Breast epithelium (tissue), 4 donors: ENCODE measurements at places on chromosomes 1 and 21. TPM values are rescaled to one million over a fixed set of nuclear protein-coding genes. Genes with fewer than 3 reads are reported as not detected.

DNA sequence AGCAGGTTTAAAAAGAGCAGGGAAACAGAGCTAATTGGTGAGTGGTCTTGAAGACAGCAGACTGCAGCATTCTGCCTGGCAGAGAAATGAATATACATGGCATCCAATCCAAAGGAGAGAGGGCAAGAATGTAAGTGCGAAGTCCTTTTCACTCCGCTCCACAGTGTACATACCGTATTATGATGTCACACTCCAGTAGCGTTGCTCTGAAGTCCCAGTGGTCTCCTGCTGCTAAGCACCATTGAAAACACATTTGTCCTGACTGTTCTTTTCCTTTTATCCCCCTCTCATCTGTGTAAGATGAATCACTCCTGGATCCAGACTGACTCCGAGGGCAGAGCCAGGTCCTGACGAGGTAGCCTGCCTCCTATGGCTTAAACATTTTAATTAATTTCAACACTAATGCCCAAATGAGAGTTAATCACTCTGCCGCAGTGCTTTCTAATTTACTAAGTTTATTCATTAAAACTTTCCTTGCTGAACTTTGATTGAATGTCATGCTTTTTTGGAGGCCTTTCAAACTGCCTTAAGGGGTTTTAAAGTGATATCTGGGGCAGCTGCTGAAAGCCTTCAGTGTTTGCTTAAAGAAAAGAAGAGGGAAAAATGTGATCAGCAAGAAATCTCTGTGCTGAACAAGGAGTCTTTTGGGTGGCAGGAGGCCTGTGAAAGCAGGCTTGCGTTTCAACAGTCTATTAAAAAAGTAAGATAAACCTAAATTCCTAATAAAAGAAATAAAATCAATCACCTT is 227.2 kb downstream of the ATG4C start:
- H3K36me3 ChIP-seq: no peaks in the 10 kb centered on the region
- H3K4me1 ChIP-seq: no peaks in the 10 kb centered on the region
- H3K27ac ChIP-seq: no peak overlapping the region

DNA sequence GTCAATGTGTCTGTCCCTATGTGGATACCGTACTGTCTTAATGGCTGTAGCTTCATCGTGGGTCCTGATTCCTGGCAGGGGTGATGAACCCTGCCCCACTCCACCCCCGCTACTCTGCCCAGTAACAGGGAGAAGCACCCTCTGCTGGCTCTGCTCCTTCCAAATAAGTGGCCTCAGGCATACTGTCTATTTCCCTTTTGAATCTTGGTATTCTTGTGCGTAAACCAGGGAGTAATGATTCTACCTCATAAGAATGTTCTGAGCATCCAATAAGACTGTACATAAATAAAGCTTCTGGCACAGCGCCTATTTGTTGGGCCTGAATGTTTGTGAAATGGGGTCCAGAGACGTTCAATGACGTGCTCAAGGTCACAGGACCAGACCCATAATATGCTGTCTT is 35.2 kb upstream of the CTPS1 start:
- peak; percentile 74 for DNase-seq
- peak overlapping the region; percentile 88 for H3K27ac ChIP-seq
- peaks cover 18% of the 10 kb centered on the region for H3K4me1 ChIP-seq
- H3K36me3 ChIP-seq: no peaks in the 10 kb centered on the region
- no peaks in the 10 kb centered on the region for H3K27me3 ChIP-seq

GRCh38 chr1:208421486-208421885 is 177.3 kb upstream of the PLXNA2 start:
- H3K36me3 ChIP-seq: no peaks in the 10 kb centered on the region
- no peak for DNase-seq
- no peaks in the 10 kb centered on the region for H3K27me3 ChIP-seq
- H3K4me3 ChIP-seq: no peak overlapping the region
- no peaks in the 10 kb centered on the region for H3K4me1 ChIP-seq

DNA sequence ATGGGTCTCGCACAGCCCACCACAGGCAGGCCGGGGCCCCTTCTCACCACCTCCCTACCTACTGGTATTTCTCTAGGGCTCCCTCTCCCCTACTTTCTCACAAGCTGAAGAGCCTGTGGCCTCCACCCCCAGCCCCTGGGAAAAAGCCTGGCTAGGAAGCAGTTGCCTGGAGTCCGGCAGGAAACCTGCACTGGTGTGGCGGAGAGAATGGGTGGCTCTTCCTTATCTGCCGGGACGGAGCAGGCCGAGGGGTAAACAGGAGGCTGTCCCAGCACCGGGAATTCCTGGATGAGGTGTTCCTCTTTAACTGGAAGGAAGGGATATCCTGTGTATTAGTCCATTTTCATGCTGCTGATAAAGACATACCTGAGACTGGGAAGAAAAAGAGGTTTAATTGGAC is 125.8 kb downstream of the TLR5 start:
- H3K27me3 ChIP-seq: no peaks in the 10 kb centered on the region
- H3K36me3 ChIP-seq: no peaks in the 10 kb centered on the region
- no peak overlapping the region for H3K4me3 ChIP-seq
- no peaks in the 10 kb centered on the region for H3K4me1 ChIP-seq
- no peak for DNase-seq

- H3K4me3 ChIP-seq: no peak overlapping the region
- no peak for DNase-seq
- H3K36me3 ChIP-seq: peaks cover 18% of the 10 kb centered on the region
- no peak overlapping the region for H3K27ac ChIP-seq
These were observed 9.3 kb downstream of the ZNF672 start for GRCh38 chr1:248847181-248847955.

- H3K27ac ChIP-seq: no peak overlapping the region
- no peaks in the 10 kb centered on the region for H3K4me1 ChIP-seq
- H3K27me3 ChIP-seq: no peaks in the 10 kb centered on the region
These were observed 1378.1 kb upstream of the PRMT6 start for GRCh38 chr1:105678334-105678733.

GRCh38 chr1:153612755-153613331 is at the start of gene S100A16:
TSS of gene S100A16 (minus strand) at chr1:153613137. CDS start at chr1:153608151, 4,986 bp downstream.
- peak within 1 kb of the TSS; percentile 98 for H3K27ac ChIP-seq
- H3K36me3 ChIP-seq: no peaks in the 10 kb centered on the region
- H3K27me3 ChIP-seq: no peaks in the 10 kb centered on the region
- DNase-seq: peak; percentile 82

GRCh38 chr1:246949956-246950355 is 18.2 kb upstream of the AHCTF1 start:
- H3K27me3 ChIP-seq: no peaks in the 10 kb centered on the region
- no peak overlapping the region for H3K4me3 ChIP-seq
- H3K27ac ChIP-seq: no peak overlapping the region

GRCh38 chr1:230464671-230465070 is 38.5 kb upstream of the PGBD5 start:
- peaks cover 5% of the 10 kb centered on the region for H3K27me3 ChIP-seq
- no peaks in the 10 kb centered on the region for H3K36me3 ChIP-seq
- H3K4me1 ChIP-seq: no peaks in the 10 kb centered on the region
- no peak overlapping the region for H3K27ac ChIP-seq

DNA sequence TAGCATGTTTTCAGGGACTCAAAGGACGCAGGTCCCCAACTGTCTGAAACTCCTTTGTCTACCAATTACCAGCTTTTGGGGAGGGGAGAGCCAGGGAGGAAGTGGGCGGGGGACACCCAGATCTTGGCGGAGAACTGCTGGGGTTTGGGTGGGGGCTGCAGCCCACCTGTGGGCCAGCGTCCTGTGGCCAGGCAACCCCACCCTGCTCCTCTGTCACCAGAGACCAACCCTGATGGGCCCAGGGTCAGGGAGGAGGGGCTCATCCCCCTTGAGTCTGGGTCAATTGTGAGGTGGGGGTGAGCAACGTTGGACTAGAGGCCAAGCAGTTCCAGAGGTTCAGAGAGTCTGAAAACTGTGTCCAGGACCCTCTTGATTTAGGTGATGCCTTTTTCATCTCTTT is 96.1 kb upstream of the TARDBP start:
- no peaks in the 10 kb centered on the region for H3K36me3 ChIP-seq
- H3K27me3 ChIP-seq: no peaks in the 10 kb centered on the region
- H3K4me1 ChIP-seq: no peaks in the 10 kb centered on the region
- no peak for DNase-seq

GRCh38 chr21:42843056-42843455 is 36.3 kb downstream of the WDR4 start:
- H3K27ac ChIP-seq: no peak overlapping the region
- H3K27me3 ChIP-seq: no peaks in the 10 kb centered on the region
- no peak for DNase-seq
- H3K4me1 ChIP-seq: no peaks in the 10 kb centered on the region

GRCh38 chr1:204741440-204741839 is 55.9 kb upstream of the LRRN2 start:
- H3K4me1 ChIP-seq: no peaks in the 10 kb centered on the region
- no peak overlapping the region for H3K27ac ChIP-seq
- H3K36me3 ChIP-seq: no peaks in the 10 kb centered on the region

- no peak for DNase-seq
- no peaks in the 10 kb centered on the region for H3K27me3 ChIP-seq
- peak overlapping the region; percentile 82 for H3K27ac ChIP-seq
- no peak overlapping the region for H3K4me3 ChIP-seq
- no peaks in the 10 kb centered on the region for H3K4me1 ChIP-seq
These were observed 7.4 kb downstream of the KYAT3 start for GRCh38 chr1:88985032-88985431.

DNA sequence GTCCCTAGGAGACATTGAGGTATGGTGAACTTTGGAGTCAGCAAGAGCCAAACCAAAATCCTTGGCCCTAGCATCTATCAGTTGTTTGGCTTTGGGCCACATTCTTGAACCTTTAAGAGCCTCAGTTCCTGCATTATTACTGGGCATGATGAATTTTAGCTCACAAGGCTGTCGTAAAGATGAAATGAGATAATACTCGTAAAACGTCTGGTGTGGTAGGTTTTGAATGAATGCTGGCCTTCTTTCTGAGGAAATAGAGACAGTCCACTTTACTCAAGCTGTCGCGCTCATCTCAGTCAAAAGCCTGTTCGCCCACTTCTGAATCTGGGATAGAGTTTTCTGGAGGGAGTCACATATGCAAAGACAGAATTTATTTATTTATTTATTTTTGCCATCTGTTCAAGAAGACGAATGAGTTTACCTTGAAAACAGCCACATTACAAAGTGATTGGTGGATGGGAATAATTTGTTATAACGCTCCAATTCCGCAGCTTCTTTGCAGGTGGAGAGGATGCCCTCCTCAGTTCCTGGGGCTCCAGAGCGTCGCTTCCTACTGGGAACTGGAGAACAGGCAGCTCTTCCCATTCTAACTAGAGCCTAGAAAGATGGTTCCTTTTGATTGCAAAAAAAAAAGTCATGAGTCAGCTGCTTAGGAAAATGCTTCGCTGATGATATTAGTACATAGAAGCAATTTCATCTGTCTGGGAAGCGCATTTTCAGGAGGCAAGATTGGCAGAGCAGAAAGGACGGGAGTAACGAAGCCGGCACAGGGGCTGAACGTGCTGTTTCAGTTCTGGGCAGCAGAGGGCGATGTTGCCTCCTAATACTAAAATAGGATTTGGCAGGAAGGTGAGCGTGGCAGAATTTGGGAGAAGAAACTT is 49.9 kb upstream of the CYP2J2 start:
- H3K27me3 ChIP-seq: peaks cover 4% of the 10 kb centered on the region
- H3K4me3 ChIP-seq: peak overlapping the region; percentile 14
- no peaks in the 10 kb centered on the region for H3K36me3 ChIP-seq
- H3K27ac ChIP-seq: no peak overlapping the region
- DNase-seq: peak; percentile 39

- no peak for DNase-seq
- no peaks in the 10 kb centered on the region for H3K27me3 ChIP-seq
- H3K27ac ChIP-seq: no peak overlapping the region
- H3K4me1 ChIP-seq: no peaks in the 10 kb centered on the region
- no peak overlapping the region for H3K4me3 ChIP-seq
- H3K36me3 ChIP-seq: no peaks in the 10 kb centered on the region
These were observed 163.0 kb downstream of the KAZN start for GRCh38 chr1:14761291-14762153.

DNA sequence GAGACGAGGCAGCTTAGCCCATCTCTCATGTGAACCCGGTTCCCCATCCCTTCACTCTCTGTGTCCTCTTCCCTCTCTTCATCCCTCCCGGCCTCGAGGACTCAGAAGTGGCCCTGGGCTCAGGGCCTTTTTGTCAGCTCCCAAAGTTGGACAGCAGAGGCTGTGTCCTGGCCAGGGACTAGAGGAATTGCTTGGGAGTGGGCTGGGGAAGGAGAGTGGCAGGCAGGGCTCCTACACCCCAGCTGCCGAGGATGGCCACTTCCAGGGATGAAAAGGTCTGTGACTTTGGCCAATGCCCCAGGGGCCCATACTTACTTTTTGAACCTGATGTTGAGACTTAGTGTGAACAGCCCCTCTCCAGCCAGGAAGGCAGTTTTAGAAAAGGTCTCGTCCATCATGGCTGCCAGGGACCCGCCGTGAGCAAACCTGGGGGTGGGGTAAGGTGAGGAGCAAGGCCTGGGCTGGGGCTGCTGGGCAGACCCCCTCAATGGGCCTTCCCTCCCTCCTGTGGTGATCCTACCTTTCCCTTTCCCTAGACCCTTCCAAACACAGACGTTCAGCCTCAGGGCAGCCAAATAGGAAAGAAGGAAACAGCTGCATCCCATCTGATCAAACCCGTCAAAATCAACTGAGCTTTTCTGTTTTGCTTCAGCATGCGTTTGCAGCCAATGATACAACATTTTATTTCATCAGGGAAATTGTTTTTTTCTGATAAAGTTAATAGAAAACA is 5.5 kb downstream of the THEM5 start:
- H3K4me1 ChIP-seq: no peaks in the 10 kb centered on the region
- no peak for DNase-seq
- no peaks in the 10 kb centered on the region for H3K27me3 ChIP-seq
- no peak overlapping the region for H3K4me3 ChIP-seq

DNA sequence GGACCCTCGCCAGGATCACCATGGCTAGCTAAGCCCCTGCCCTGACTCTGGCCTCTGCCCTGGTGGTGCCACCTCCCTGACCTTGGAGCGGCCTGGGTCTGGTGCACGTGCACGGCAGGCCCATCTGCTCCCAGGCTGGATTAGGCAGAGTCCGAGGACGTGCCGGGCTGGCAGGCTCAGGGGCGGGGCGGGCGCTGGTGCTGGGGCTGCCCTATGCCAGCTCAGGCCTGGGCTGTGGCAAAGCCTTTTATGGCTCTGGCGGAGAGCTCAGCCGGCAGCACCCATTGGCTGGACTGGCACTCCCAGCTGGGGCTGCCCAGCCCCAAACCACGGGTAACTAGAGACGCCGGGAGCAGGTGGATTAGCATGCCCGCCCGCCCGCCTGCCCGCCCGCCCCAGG is 17.1 kb upstream of the EDN2 start:
- peak overlapping the region; percentile 87 for H3K27ac ChIP-seq
- no peaks in the 10 kb centered on the region for H3K36me3 ChIP-seq
- no peak overlapping the region for H3K4me3 ChIP-seq
- no peaks in the 10 kb centered on the region for H3K27me3 ChIP-seq
- peaks cover 6% of the 10 kb centered on the region for H3K4me1 ChIP-seq

- no peaks in the 10 kb centered on the region for H3K36me3 ChIP-seq
- H3K27me3 ChIP-seq: no peaks in the 10 kb centered on the region
- DNase-seq: no peak
- H3K4me3 ChIP-seq: no peak overlapping the region
These were observed 390.2 kb downstream of the USH2A start for GRCh38 chr1:216032961-216033614.

The SH2D2A gene
- total RNA-seq: 5.4 TPM

The HDGF gene
- total RNA-seq: 173 TPM

The PRAMEF6 gene
- total RNA-seq: not detected

The ENAH gene
- total RNA-seq: 36.2 TPM

The CIART gene
- 2.6 TPM for total RNA-seq

The S100A7A gene
- not detected for total RNA-seq

The FMO5 gene
- 7.8 TPM for total RNA-seq

The SGIP1 gene
- total RNA-seq: 3.1 TPM
